Cardiac muscle cell (in vitro differentiated cells and primary cell): ENCODE measurements at places on chromosomes 5 and 9. TPM values are rescaled to one million over a fixed set of nuclear protein-coding genes. Genes with fewer than 3 reads are reported as not detected.

Gene NPR3
- polyA plus RNA-seq: 0.23 and 1.6 TPM in 2 replicates

Gene ADAMTS2
- 3.1 and 7.0 TPM in 2 replicates for polyA plus RNA-seq

Gene KCNT1
- 0.02 and 0.20 TPM in 2 replicates for polyA plus RNA-seq

Gene TRIM7
- 0.11 and 0.20 TPM in 2 replicates for polyA plus RNA-seq

Gene SPATA31A3
- polyA plus RNA-seq: not detected in 2 replicates

Gene SLC6A19
- 0.05 and 0.32 TPM in 2 replicates for polyA plus RNA-seq

Gene PRUNE2
- 5.5 and 12.7 TPM in 2 replicates for polyA plus RNA-seq

Gene PCDHGC3
- polyA plus RNA-seq: 23.0 and 29.8 TPM in 2 replicates

Gene KIF12
- 0.64 and 1.6 TPM in 2 replicates for polyA plus RNA-seq

Gene CDKN2A
- polyA plus RNA-seq: not detected in 2 replicates

Gene ACTBL2
- polyA plus RNA-seq: not detected in 2 replicates
